Pulmonary artery endothelial cell (primary cell): ENCODE measurements at places on chromosomes 2 and 18. TPM values are rescaled to one million over a fixed set of nuclear protein-coding genes. Genes with fewer than 3 reads are reported as not detected.

The RBM43 gene
- total RNA-seq = 4.2 and 4.3 TPM in 2 replicates

The TMEM17 gene
- total RNA-seq = 0.63 and 1.5 TPM in 2 replicates

The GGCX gene
- 39.1 and 68.9 TPM in 2 replicates for total RNA-seq

The HOXD3 gene
- total RNA-seq = not detected in 2 replicates

The HJURP gene
- 13.1 and 30.9 TPM in 2 replicates for total RNA-seq

GRCh38 chr18:23816740-23817139, 127.5 kb downstream of the LAMA3 start:
- DNase-seq = no peak

DNA sequence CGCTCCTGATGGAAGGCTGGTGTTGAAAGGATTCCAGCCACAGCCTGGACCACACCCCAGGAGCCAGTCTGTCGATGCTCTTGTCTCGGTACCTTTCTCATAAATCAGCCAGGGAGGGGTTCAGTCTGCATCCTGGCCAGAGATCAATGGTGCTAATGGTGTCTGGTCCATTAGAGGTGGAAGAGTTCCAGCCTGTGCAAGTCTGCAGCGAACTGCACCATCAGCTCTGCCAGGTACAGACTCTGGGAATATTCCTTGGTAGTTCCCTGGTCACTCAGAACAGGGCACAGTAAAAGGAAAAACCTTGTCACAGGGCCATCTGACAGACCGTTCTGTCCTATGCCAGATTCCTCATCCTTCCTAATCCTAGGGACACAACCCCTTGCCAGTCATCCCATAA, 164.3 kb downstream of the MTCL1 start:
- DNase-seq = no peak

GRCh38 chr2:130755256-130756052, at the start of gene AMER3:
TSS of gene AMER3 (plus strand) at chr2:130755540. CDS start at chr2:130762073, 6,533 bp downstream.
- DNase-seq = no peak

GRCh38 chr2:17830053-17831034, 14.1 kb downstream of the MSGN1 start:
- peak; percentile 67 for DNase-seq

GRCh38 chr2:216839688-216840087, 20.2 kb downstream of the TNP1 start:
- DNase-seq = no peak

- no peak for DNase-seq
Observed at GRCh38 chr18:6722690-6723089, 6.8 kb upstream of the ARHGAP28 start.

DNA sequence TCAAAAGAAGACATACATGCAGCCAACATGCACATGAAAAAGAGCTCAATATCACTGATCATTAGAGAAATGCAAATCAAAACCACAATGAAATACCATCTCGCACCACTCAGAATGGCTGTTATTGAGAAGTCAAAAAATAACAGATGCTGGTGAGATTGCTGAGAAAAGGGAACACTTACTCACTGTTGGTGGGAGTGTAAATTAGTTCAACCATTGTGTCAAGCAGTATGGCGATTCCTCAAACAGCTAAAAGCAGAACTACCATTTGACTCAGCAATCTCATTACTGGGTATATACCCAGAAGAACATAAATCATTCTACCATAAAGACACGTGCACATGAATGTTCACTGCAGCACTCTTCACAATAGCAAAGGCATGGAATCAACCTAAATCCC, 95.5 kb upstream of the XIRP2 start:
- no peak for DNase-seq

- no peak for DNase-seq
Observed at GRCh38 chr2:88450186-88450585, 2.3 kb downstream of the FOXI3 start.

- DNase-seq = no peak
Observed at GRCh38 chr2:64140665-64141200, 3.5 kb downstream of the PELI1 start.

GRCh38 chr2:234373060-234373459, 123.8 kb downstream of the ARL4C start:
- DNase-seq = no peak

- no peak for DNase-seq
Observed at GRCh38 chr2:104851291-104852089, 2.4 kb upstream of the POU3F3 start.

- no peak for DNase-seq
Observed at GRCh38 chr2:21715887-21716286, 592.1 kb downstream of the TDRD15 start.
